ENCODE measurements at places on chromosomes 1 and 21.

GRCh38 chr1:36349839-36350238 is 26.4 kb upstream of the EVA1B start:
- no peak for DNase-seq

- DNase-seq, result no peak
Measured at GRCh38 chr1:194802572-194802971, 1616.2 kb upstream of the B3GALT2 start.

- no peak for DNase-seq
Measured at GRCh38 chr1:172537827-172538391, 5.0 kb downstream of the SUCO start.

DNA sequence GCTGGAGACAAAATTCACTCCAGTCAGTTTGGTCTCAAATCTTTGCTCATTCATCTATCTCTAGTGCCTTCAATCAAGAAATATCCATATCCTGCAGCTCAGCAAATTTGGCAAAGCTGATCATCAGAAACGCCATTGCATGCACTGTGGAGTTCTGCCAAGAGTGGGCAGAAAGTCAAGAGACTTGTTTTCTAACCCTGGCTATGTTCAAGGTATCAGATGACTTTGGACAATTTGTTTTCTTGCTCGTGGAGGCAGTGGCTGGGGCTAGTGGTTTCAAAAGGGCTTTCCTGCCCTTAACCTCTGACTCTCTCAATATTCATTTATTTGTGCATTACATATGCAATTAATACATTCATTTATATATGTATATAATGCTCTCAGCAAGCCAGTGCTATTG is 12.8 kb upstream of the LRRC52 start:
- DNase-seq, result no peak

- no peak for DNase-seq
Measured at GRCh38 chr1:46218443-46218842, 15.3 kb downstream of the LURAP1 start.

DNA sequence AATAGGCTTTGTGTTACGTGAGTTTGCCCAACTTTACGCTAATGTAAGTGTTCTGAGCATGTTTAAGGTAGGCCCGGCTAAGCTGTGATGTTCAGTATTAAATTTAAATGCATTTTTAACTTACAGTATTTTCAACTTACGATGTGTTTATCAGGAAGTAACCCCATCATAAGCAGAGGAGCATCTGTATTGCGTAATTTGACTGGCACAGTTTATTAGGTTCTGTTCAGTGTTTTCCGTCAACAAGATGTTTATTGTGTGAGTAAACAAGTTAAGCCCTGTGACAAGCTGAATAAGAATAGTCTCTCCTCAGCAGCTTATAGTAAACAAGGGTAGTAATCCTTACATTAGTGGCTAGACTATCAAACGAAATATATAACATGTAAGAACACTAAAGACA is 27.2 kb upstream of the SHISA4 start:
- DNase-seq, result no peak

GRCh38 chr1:194466706-194467105 is 1280.3 kb upstream of the B3GALT2 start:
- DNase-seq, result no peak

GRCh38 chr1:55143684-55144083 is 71.5 kb downstream of the USP24 start:
- DNase-seq, result no peak

DNA sequence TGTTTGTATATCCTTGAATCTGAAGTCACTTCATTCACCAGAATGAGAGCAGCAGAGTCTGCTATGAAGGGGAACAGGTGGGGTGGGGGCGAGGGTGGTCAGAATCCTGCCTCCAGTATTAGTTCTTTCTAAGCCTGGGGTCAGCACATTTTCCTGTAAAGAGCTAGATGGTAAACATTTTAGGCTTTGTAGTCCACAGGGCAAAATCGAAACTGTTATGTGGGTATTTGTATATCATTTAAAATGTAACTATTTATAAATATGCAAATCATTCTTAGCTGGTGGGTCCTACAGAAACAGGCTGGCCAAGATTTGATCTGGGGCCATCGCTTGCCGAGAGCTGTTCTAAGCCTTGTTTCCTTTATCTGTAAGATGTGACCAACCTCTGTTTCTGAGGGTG is 96.0 kb downstream of the IGSF21 start:
- DNase-seq, result no peak

- peak; percentile 8 for DNase-seq
Measured at GRCh38 chr1:182786223-182786994, 3.2 kb upstream of the NPL start.

GRCh38 chr1:183676586-183677189 is 23.6 kb upstream of the APOBEC4 start:
- no peak for DNase-seq

DNA sequence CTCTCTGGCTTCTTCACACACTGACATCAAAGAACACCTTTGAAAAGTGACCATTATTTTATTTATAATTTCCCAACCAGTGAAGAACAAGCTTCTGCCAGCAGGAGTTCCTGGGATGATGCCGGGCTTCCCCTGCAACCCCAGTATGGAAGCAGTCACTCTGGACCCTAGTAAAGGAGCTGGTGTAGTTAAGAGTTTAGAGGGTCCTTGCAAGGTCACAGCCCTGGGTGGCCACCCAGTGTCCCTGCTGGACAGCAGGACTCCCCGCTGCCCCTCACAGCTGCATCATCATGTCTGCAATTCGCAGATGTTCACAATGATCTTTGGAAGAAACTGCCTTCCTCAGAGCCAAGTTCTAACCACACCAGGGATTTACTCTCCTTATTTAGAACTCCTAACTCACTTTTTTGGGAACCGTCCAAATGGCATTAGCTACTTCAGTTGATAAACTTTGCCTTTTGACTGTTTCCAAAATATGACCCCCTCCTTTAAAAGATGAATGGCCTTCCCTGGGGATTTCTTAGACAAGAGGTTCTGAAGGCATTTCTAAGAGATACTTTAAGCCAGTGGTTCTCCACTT is 90.6 kb downstream of the HIVEP3 start:
- DNase-seq, result no peak

DNA sequence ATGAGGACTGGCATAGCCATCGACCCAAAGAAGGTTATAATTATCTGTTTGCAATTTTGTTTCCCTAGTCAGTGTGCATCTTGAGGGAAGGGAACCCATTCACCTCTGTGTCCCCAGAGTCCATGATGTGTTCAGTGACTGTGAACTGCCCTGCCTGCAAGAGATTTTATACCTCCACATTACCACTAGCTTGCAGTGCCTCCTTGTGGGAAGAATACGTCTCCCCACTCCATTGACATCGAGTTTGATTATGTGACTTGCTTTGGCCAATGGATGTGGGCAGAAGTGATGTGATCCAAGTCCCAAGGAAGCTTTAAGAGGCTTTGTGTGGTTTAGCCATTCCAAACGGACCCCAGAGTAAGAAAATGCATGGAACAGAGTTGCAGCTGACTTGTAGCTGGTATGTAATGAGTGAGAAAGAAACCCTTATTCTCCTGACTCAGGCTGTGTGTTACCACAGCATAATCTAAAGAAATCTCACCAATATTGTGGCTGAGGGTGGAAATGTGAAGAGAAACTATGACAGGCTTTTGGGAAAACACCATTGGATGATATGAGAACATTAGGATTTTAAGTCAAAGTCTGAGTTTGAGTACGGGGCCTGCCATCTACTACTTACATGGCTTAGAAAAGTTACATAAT is 47.8 kb upstream of the NRDC start:
- DNase-seq, result no peak

DNA sequence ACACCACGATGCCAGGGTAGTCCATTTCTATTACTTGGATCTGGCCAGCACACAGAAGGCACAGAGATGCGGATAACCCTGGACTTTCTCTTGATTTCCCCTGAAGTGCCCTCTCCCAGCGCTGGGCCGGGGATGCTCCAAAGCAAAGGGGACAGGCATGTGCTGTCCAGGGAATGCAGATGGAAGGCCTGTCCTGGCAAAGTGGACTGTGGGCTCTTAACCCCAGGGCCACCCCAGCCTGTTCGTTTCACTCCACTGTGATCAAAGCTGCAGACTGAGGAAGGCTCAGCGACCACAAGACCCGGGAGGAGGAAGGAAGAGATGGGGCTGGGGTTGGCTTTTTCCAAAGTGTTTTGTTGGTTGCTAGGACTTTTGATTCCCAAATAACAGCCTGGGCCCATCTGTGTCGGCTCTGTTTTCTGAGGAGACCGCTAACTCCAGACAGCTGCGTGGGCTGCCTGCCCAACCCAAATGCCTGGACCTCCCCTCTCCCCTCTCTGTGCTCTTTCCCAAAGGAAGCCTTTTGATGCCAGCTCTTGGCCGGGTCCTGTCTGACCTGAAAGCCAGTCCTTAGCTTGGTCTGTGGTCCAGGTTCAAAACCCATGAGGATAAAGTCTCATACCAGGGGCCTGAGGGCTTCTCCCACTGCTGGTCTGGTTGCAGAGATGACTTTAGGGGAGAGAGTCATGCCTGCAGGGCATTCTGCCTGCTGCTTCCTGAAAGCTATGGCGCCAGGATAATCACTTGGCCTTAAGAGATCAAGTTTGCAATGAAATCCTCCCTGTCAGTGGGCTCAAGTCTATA is 119.6 kb upstream of the CD34 start:
- DNase-seq, result no peak

DNA sequence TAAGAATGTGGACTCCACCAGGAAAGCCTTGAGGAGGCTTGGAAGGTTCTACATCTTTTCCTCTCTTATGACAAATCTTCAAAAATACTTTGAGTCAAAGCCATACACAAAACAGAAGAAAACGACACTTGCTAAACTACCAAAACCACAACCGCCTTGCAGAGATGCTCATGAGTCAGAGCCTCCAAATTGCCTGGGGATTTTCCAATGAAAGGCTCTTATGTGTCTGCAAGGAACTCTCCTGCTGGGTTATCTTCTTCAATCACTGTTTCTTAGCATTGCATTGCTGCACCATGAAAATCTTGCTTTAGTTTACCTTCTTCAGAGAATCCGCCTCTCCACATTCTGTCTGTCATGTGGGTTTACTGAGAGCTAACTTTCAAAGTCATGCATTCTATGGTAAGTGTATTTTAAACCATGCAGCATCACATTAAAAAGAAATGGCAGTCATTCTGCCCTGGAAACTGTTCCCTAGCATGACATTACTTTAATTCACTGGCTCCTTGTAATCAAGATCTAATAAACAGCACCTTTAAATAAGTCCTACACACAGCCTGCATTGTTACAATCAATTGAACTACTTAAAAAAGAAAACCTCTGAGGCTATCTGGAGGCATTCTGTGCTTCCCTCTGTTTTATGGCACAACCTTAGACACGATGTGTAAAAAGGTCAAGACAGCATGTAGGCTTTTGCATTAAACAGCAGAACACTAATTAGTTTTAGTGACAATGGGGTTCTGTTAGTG is 210.0 kb upstream of the FOXD3 start:
- DNase-seq, result no peak

DNA sequence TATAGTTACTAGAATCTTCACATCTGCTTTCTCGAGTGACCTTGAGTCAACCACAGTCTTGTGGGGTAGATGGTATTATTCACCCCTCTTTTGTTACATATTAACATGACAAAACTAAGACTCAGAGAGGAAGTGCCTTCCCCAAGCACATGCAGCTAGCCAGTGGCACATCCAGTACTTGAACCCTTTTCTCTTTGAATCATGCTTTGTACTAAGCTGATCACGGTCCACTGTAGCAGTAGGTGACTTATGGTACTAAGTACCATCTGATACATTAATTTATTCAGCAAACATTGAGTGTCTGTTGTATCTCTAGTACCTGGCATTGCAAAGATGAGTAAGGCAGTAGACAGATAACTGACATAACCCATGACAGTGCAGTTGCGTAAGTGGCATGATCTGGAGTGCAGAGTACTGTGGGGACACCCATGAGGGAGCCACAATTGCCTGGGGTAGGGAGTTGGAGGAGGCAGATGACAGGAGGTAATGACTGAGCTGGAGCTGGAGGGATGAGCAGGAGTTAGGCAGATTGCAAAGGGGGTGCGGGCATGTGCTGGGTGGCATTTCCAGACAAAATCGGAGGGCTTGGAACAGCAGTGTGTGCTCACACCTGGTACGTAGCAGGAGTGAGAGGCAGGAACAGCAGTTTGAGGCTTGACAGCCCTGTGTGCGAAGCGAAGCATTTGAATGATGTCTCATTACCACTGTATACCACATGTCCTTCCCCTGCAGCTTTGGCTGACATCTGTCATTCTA is 29.8 kb downstream of the UCK2 start:
- DNase-seq, result no peak

GRCh38 chr1:93177991-93178390 is 2.2 kb downstream of the TMED5 start:
- no peak for DNase-seq

- no peak for DNase-seq
Measured at GRCh38 chr1:64493831-64494230, 23.9 kb downstream of the CACHD1 start.

GRCh38 chr1:189606795-189607476 is 870.7 kb downstream of the BRINP3 start:
- no peak for DNase-seq

DNA sequence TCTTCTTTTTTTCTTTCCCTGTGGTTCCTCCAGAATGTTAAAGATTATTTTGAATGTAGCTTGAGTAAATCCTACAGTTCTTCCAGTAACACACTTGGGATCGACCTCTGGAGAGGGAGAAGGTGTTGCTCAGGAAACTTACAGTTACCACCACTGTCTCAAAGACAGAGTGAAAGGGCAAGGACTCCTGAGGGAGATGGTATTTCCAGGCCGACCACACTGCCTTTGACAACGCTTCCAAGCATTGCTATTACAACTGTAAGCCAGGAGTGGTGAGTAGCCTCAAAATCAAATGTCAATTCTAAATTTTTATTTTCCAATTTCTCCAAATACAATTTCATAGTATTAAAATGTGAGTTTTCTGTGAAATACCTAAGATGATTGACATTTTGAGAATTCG is 125.9 kb downstream of the PDE4B start:
- no peak for DNase-seq

GRCh38 chr1:48047116-48047515 is 49.9 kb upstream of the TRABD2B start:
- DNase-seq, result no peak

- no peak for DNase-seq
Measured at GRCh38 chr21:25199944-25200343, 407.3 kb downstream of the MRPL39 start.

- DNase-seq, result no peak
Measured at GRCh38 chr1:212161231-212161781, 123.9 kb upstream of the PPP2R5A start.

DNA sequence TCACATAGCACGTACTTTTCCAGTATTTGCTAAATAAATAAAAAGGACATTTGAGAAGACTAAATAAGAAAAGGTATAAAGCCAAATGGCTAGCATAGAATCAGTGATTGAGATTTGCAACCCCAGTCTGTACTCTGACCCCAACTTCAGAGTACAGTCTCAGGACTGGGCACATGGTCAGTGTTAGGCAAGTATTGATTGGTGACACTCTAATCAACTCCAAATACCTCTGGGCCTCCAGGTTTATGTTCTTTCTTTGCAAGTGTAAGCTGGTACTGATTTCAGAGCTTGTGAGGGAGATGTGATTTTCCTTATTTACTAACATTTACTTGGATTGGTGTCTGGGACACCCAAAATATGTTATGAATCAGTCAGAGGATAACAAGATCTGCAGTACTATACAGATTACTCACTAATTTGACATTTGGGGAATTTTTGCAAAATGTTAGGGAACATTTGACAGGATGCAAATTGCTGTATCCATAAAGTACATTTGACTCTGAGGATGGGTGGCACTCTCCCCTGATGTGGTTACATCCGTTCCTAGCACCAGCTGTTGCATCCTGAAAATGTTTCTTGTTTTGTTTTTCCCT is 34.2 kb downstream of the LMO4 start:
- no peak for DNase-seq

GRCh38 chr1:167249702-167250101 is 29.0 kb downstream of the POU2F1 start:
- no peak for DNase-seq

- DNase-seq, result no peak
Measured at GRCh38 chr21:14321042-14321441, 61.9 kb downstream of the HSPA13 start.

All from activated CD4-positive, alpha-beta T cell treated with anti-CD3 and anti-CD28 coated beads, Interleukin-2, amount 50 U/mL, for 1 hour (primary cell).